Stromal cell of bone marrow (primary cell): ENCODE measurements at places on chromosomes 2 and 18.

- DNase-seq = no peak
Measured at GRCh38 chr2:120140866-120141265, 82.3 kb downstream of the TMEM185B start.

GRCh38 chr2:196459539-196459938, 180.0 kb upstream of the CCDC150 start:
- no peak for DNase-seq

GRCh38 chr2:205650450-205650849, 31.9 kb upstream of the NRP2 start:
- no peak for DNase-seq

DNA sequence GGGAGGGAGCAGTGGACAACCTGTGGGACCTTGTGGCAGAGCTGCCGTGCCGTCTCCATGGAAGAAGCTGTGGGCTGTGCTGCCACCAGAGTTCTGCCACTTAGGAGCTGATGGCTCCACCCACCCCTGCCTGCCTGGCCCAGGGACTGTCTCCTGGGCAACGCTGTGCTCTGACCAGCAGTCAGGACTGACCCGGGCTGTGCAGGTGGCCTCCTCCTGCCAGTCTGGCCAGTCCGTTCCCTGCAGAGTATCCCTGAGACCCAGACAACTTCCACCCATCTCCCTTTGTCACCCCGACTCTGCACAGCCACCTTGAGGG, 12.8 kb downstream of the ASIC4 start:
- DNase-seq = no peak

GRCh38 chr2:224562831-224563230, 22.3 kb downstream of the CUL3 start:
- DNase-seq = no peak

GRCh38 chr18:56235071-56235470, 403.3 kb downstream of the TXNL1 start:
- no peak for DNase-seq

- DNase-seq = no peak
Measured at GRCh38 chr2:188091220-188091619, 200.5 kb upstream of the GULP1 start.

DNA sequence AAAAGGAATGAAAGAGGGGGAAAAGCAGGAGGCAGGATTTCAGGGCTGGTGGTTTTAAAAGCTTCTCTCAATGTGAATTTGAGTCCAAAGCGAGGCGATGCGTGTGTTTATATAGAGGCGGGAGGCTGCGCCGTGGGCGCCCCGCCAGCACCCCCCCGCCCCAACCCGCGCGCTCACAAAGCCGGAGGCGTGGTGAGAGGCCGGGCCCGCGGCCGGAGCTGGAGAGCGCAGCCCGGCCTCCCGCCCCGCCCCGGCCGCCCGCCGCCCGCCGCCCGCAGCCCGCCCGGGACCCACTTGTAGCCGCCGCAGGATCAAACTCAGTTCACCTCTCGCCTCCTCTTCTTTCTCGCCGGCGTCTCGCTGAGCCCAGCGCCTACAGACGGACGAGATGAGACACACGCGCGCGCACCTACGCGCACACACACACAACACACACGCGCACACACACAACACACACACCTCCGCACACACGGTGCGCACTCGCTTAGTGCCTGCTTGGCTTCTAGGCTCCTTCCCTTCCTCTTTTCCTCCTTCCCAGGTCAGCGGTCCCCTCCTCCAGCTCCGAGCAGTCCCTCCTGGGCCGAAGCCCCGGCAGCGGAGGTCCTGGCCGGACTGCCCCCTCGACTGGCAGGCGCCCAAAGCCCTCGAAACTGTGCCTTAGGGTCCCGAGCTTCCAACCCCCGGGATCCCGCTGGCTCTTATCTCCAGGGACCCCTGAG, 1.3 kb upstream of the CYP26B1 start:
- no peak for DNase-seq

DNA sequence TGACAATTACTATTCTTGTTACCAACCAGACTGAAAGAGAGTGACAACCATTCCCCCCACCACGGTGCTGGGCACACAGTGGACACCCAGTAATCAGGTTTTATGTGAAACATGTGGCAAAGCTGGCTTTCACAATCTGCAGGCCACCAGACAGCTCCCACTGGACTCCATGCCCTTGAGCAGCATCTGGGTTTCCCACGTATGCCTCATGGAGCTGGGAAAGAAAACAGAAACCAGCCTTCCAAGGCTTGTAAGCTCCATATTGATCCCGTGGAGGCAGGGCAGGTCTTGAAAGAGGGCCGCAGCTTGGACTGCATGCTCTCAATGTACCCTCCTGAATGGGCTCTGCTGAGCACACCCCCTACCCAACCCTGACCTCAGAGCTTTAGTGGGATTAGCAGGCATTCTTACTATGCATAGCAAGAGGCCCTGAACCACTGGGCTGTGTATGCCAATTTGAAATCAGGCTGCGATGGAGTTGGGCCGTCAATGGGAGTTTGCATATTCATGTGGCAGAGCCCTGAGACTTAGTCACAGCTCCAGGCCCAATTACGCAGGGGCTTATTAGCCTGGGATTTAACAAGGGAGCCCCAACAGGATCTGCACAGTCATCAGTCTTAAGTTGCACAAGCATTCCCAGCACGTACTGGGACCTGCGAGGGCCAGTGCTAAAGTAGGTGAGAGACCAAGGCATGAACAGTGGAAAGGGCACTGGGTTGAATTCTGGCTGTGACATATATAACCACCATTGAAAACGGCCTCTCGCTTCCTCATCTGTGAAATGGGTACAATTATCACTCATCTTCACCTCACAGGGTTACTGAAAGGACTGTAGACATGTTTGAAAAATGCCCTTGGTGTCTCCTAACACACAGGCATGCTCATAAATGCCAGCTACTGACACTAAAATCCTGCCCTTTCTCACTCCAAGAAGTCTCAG, 10.5 kb downstream of the C1QL2 start:
- no peak for DNase-seq

- DNase-seq = no peak
Measured at GRCh38 chr2:57849843-57850242, 196.8 kb upstream of the VRK2 start.

- no peak for DNase-seq
Measured at GRCh38 chr18:67179726-67180125, 336.8 kb downstream of the DSEL start.

DNA sequence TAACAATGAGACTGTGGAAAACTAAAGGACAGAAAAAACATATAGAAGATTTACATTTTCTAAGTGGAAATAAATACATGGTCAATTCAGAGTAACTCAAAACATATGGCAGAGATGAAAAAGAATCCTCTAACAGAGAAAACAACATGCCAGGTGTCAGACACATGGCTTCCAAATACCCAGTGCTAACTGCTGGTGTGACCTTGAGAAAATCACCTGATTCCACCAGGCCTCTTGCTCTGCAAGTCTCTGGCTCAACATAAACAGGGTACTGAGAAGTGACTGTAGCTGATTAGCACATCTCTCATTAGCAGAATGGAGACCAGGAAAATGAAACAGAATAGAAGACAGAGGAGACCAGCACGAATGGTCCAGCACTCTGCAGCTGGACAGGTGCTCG, 210.8 kb downstream of the HNMT start:
- no peak for DNase-seq
